CD4-positive, alpha-beta T cell (primary cell): ENCODE measurements at places on chromosomes 1 and 21.

- H3K27ac ChIP-seq, result no peak overlapping the region
- no peaks in the 10 kb centered on the region for H3K4me1 ChIP-seq
- H3K27me3 ChIP-seq, result no peaks in the 10 kb centered on the region
- no peaks in the 10 kb centered on the region for H3K36me3 ChIP-seq
Measured at GRCh38 chr1:240706150-240706935, 94.4 kb upstream of the GREM2 start.

DNA sequence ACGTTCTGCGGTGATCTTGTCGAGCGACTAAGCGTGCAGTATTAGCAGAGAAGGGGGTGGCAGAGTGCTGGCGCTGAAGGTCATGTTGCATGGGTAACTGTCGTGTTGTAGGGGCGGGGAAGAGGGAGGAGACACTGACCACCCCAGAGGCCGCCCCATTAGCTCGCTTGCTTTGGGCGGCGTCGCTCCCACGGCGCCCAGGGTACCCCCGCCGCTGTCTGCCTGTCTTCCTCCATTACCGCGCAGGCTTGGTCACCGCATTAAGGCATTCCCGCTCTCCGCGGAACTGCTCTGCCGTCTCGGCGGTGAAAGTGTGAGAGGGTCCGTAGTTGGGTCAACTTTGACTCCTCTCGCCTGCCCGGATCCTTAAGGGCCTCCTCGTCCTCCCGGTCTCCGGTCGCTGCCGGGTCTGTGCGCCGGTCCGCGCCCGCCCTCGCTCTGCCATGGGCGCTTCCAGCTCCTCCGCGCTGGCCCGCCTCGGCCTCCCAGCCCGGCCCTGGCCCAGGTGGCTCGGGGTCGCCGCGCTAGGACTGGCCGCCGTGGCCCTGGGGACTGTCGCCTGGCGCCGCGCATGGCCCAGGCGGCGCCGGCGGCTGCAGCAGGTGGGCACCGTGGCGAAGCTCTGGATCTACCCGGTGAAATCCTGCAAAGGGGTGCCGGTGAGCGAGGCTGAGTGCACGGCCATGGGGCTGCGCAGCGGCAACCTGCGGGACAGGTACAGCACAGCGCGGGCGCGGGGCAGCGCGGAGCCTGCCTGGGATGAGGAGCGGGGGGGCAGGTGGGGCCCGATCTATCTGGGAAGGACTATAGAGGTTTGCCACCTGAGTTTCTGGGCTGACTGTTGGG, at the start of gene MTARC2:
Gene MTARC2, plus strand, starts transcription at position 234 of the 846 bp plus-strand sequence. Its CDS starts 210 bp downstream, at position 444.
- no peak within 1 kb of the TSS for H3K27ac ChIP-seq
- peak within 1 kb of the TSS; percentile 37 for H3K4me3 ChIP-seq
- peaks cover 6% of the 10 kb centered on the region for H3K4me1 ChIP-seq
- H3K27me3 ChIP-seq, result peaks cover 47% of the 10 kb centered on the region
- no peak for DNase-seq
- H3K36me3 ChIP-seq, result no peaks in the 10 kb centered on the region

DNA sequence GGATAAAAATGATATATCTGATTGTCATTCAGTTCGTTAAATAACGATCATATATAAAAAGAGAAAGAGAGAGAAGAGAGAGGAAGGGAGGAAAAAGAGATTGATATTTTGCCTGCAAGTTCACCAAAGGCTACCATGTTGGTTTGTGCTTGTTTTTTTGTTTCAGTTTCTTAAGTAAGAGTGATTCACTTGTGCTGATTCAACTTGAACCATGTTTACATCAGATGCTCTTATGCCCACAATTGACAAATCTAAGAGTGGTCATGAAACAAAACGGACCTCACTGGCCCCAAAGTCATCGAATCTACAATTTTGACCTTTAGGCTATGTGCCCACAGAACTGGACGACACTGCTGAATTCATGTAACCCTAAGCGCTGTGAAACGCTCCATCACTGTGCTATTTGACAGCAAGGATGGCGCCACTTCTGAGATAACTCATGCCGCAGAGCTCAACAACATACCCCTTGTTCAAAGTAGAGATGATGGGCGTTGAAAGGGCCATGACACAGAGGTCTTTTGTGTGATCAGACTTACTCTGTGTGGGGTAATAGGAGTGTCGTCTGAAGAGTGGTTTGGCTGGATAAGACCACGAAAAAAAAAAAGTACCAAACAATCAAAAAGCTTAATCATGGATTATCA, 481.4 kb downstream of the SETD4 start:
- no peaks in the 10 kb centered on the region for H3K36me3 ChIP-seq
- H3K4me1 ChIP-seq, result no peaks in the 10 kb centered on the region
- no peaks in the 10 kb centered on the region for H3K27me3 ChIP-seq
- H3K27ac ChIP-seq, result no peak overlapping the region

DNA sequence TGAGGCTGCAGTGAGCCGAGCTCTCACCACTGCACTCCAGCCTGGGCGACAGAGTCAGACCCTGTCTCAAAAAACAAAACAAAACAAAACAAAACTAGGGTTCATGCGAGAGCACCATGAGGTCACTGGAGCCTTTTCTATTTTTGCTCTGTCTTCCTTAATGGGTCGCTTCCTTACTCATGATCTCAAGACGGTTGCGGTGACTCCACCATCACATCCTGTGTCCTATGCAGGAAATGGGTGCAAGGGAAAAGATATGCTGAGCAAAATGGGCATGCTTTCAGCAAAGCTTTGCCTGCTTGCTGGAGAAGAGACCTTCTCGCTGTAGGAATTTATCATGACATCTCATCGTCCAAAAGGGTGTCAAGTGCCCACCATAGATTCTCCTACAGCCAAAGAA, 36.4 kb downstream of the WNT9A start:
- H3K27ac ChIP-seq, result no peak overlapping the region
- no peaks in the 10 kb centered on the region for H3K4me1 ChIP-seq
- no peaks in the 10 kb centered on the region for H3K36me3 ChIP-seq
- no peaks in the 10 kb centered on the region for H3K27me3 ChIP-seq
- no peak for DNase-seq

DNA sequence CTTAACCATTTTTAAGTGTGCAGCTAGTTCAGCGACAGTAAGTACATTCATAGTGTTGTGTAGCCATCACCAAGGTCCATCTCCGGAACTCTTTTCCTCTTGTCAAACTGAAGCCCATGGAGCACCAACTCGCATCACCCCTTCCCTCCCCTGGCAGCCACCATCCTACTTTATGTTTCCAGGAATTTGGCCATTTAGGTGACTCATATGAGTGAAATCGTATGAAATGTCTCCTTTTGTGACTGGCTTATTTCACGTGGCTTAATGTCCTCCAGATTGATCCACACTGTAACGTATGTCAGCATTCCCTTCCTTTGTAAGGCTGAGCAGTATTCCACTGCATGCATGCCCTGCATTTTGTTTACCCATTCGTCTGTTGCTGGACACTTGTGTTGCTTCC, 2.5 kb downstream of the COL6A2 start:
- peaks cover 18% of the 10 kb centered on the region for H3K4me1 ChIP-seq
- no peak overlapping the region for H3K27ac ChIP-seq
- no peaks in the 10 kb centered on the region for H3K36me3 ChIP-seq
- peaks cover 25% of the 10 kb centered on the region for H3K27me3 ChIP-seq
- no peak for DNase-seq

DNA sequence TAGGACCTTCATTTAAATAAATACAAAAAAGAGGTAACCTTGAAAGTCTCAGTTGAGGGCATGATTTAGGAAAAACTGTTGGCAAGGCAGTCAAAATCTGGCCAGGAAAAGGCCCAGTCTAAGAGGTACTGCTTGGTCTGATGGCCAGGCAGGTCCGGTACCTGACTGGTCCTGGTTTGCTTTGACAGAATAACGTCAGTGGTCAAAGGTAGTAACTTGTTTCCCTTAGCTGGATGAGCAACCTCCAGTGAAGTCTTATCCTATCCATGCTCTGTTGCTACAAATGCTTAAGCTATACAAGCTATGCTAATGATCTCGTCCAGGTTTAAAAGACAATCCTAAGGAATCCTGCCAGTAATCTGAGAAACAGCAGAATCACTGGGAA, 85.0 kb downstream of the PGBD5 start:
- H3K27me3 ChIP-seq, result no peaks in the 10 kb centered on the region
- no peak overlapping the region for H3K4me3 ChIP-seq

- no peaks in the 10 kb centered on the region for H3K4me1 ChIP-seq
- no peaks in the 10 kb centered on the region for H3K27me3 ChIP-seq
- no peak for DNase-seq
Measured at GRCh38 chr1:162709870-162710269, 77.6 kb downstream of the DDR2 start.

DNA sequence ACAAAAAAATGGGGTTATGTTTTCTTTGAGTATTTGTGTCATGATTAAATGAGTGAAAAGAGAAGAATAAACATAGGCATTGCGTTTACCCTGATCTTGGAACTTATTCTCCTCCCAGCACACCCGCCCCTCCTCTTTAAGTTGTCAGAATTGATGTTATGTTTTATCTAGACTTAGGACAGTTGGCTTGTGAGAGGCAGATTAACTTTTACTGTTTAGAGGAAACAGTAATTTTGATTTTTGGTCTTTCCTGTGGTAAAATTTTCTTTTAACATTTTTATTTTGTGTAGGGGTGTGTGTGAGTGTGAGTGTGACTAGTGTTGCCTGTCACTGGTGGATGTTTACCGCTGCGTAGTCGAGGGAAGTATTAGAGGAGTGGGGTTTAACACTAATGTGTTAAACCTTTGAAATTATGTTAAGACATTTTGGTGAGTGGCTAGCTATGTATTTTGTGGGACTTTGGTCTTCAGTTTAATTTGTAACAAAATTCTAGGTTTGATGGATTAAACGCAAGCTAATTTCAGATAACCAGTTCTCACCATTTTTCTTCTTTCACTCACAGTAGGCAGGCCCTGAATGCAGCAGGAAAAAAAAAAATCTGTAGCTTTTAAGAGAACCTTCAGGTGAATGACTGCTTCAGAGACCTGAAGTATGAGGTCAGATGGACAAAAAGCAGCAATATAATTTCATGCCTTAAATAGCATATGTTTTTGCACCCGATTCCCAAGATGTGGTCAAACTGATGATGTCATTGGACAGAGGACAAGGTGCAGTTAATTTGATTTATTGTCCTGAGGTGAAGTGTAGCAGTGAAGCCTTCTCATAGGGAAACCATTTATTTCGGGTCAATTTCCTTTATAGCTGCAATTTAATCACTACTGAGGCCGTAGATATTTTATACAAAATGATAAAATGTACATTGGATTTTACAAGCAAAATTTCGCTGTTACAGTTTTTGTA, 2.7 kb downstream of the POU2F1 start:
- no peaks in the 10 kb centered on the region for H3K36me3 ChIP-seq
- H3K4me3 ChIP-seq, result no peak overlapping the region
- DNase-seq, result no peak
- peak overlapping the region; percentile 80 for H3K27ac ChIP-seq
- H3K4me1 ChIP-seq, result peaks cover 16% of the 10 kb centered on the region

GRCh38 chr1:177429234-177429633, 258.5 kb downstream of the BRINP2 start:
- no peaks in the 10 kb centered on the region for H3K4me1 ChIP-seq
- no peak overlapping the region for H3K27ac ChIP-seq

DNA sequence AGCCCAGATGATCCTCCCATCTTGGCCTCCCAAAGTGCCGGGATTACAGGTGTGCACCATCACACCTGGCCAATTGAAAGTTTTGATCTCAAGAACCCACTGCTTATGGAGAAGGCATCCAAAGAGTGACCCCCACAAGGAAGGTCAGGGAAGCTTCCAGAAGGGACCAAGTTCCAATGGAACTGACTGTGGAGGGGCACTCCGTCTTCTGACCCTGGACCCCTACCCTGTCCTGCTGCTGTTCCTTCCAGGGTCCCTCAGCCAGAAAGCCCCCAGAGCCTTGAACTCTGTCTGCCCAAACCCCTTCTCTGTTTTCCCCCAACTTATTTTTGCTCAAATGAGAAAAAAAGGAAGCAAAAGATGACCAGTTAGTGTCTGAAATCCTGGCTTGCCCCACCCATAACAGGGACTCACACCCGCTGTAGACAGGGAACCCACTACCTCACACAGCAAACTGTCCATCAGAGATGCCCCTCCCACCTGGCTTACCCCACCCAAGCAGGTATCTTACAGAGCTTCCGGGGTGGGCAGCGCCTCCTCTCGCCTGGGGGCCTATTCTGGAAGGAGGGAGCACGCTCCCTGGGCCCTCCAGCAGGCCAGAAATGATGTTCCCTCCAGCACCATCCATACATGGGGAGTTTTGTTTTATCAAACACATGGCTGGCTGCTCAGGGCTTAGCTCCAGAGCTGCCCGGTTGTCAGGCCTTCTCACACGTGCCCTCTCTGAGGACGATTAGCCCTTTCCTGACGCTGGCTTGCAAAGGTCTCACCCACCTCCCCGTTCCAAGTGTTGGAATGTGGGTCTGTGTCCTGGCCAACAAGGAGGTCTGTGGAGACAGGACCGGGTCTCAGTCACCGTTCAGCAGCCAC, 3.1 kb upstream of the WNT3A start:
- H3K4me3 ChIP-seq, result no peak overlapping the region
- DNase-seq, result no peak
- H3K27ac ChIP-seq, result no peak overlapping the region

DNA sequence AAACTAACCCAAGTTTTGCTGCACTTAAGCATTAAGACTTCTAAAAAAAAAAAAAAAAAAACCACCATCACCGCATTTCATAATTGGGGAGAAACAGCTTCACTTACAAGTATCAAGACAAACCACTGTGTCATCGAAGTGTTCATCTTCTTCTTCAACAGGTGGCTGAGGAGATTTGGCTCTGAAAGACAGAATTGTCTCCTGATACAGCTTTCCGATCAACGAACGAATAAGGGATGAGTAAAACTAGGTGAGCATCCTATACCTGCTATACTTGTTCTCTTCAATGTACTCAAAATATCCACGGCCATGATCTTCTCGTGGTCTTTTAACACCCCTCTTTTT, 2.0 kb downstream of the HNRNPU start:
- H3K4me3 ChIP-seq, result peak overlapping the region; percentile 91
- H3K27ac ChIP-seq, result peak overlapping the region; percentile 99
- no peaks in the 10 kb centered on the region for H3K27me3 ChIP-seq
- H3K36me3 ChIP-seq, result peaks cover 51% of the 10 kb centered on the region

DNA sequence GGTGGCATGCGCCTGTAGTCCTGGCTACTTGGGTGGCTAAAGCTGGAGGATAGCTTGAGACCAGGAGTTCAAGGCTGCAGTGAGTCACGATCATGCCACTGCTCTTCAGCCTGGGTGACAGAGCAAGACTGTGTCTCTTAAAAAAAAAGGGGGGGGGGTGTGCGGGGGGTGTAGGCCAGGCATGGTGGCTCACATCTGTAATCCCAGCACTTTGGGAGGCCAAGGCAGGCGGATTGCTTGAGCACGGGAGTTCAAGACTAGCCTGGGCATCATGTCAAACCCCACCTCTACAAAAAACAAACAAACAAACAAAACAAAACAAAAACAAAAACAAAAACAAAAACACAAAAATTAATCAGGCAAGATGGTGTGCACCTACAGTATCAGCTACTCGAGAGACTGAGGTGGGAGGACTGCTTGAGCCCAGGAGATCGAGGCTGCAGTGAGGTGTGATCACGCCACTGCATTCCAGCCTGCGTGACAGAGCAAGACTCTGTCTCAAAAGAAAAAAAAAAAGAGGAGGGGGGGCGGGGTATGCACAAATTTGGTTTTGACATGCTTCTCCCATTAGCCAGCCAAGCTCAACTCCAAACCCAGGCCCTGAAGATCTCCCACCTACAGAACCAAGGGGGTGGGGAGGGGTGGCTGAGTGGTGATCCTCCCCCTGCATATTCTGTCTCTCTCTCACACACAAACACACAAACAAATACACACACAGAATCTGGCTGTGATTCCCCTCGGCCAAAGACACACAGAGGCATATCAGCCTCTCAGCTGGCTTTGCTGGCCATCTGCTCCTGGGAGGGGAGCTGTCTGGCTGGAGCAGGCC, 3.1 kb downstream of the PTAFR start:
- no peaks in the 10 kb centered on the region for H3K27me3 ChIP-seq
- H3K36me3 ChIP-seq, result no peaks in the 10 kb centered on the region
- DNase-seq, result no peak
- H3K27ac ChIP-seq, result no peak overlapping the region
- H3K4me1 ChIP-seq, result peaks cover 45% of the 10 kb centered on the region

- peaks cover 14% of the 10 kb centered on the region for H3K36me3 ChIP-seq
- H3K4me3 ChIP-seq, result no peak overlapping the region
- DNase-seq, result no peak
Measured at GRCh38 chr1:174217248-174217647, 57.9 kb downstream of the RABGAP1L start.
